ENCODE measurements at places on chromosomes 11 and 22.

GRCh38 chr22:50473855-50474671 lies 772 bp downstream of the SBF1 start:
- no peak for DNase-seq

GRCh38 chr11:1099519-1100355 lies 25.1 kb downstream of the MUC2 start:
- no peak for DNase-seq

DNA sequence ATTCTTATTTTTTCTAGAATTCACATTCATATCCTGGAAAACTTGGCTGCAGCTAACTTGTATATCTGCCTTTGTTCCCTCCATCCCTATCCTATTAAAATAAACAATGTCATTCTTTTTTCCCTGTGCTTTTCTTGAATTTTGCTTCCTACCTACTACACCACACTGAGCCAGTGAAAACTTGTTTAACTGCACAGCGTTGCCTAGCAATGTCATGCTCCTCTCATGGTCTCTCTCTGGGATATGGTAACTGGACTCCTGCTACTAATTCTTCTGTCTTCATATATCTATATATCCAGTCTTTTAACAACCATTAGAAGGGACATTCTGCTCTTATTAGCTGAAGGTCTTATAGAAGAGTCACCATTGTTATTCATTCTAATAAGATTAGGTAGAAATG lies 434.4 kb downstream of the METTL15 start:
- no peak for DNase-seq

- no peak for DNase-seq
Observed at GRCh38 chr22:43300891-43301676, 42.1 kb downstream of the SCUBE1 start.

DNA sequence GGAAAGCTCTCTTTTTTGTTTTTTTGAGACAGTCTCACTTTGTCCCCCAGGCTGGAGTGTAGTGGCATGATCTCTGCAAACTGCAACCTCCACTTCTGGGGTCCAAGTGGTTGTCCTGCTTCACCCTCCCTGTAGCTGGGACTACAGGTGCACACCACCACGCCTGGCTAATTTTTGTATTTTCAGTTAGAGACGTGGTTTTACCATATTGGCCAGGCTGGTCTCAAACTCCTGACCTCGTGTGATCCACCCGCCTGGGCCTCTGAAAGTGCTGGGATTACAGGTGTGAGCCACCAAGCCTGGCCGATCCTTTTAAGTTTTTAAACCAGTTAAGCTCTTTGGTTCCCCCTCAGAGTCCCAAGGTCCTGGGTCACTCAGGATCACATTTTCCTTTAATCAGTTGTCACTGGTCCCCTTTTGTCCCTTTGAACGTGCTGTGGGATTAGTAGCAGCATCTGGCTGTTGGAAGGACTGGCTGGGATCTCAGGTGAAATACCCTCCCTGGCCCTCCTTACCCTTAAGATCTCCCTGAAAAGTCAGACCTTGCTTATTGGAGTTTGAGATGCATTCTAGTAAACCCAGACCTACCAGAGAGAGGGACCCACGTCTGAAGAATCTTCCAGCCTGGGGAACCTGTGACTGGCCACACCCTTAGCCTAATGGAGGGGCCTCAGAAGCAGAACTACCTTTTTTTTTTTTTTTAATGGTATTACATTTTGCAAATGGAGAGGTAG lies 8.1 kb downstream of the MALAT1 start:
- DNase-seq, result no peak

DNA sequence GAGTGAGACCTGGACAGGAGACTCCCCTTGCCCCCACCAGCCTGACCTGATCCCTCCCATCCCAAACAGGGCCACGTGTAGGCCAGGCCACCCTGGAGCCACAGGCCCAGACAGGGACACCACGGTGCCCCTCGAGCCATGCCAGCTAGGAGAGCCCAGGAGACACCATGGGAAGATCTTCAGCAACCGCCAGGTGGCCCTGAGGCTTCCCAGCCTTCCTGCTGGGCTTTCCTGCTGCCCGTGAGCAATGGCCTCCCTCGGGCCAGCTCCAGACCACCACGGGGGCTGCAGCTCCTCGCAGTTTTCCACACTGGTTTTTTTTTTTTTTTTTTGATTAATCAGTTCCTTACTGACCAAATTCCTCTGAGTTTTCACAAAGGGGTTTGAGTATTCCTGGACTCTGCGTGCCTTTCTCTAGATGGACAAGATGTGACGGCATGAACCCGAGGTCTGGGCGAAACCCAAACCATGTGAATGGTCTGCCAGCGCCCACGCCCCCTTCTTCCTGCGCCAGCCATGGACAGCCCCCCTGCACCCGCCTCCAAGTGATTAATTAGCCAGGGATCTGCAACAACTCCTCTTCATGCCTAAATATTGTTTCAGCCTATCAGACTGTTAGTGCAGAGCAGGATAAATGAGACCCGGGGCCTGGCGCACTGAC lies 40.9 kb downstream of the TBX1 start:
- DNase-seq, result no peak

DNA sequence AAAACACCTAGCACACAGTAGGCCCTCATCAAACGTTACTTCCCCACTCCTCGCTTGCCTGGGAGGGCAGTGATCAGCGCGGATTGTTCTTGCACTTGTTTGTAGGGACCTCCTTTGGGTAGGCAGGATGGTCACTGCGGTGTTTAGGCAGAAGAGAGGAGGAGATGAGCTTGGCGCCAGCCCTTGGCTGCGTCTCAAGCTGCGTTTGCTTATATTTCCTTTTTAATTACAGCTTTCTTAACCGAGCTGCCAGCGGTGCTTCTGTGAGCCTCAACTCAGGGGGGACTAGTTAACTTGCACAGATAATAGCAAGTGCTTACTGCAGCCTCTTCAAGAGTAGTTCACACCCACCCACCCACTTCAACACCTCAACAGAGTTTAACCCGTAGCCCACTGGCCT lies 15.1 kb downstream of the IFT27 start:
- no peak for DNase-seq

DNA sequence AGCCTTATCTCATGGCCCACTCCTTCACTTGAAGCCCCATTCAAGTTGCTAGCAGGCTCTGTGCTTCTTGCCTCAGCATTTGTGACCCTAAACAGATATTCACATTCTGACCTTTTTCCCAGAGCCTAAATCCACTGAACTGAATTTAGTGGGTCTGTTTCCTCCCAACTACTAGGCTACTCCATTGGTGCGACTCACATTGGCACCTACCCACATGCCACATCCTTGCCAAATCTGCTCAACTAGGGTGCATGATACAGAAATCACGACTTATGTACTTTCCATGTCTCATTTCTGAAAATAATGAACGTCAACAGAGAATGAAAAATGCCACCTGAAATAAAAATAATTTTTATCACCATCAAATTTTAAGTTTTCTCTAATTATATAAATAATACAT lies 8.4 kb upstream of the MMP12 start:
- no peak for DNase-seq

GRCh38 chr11:96132437-96132836 lies 208.5 kb upstream of the MTMR2 start:
- no peak for DNase-seq

DNA sequence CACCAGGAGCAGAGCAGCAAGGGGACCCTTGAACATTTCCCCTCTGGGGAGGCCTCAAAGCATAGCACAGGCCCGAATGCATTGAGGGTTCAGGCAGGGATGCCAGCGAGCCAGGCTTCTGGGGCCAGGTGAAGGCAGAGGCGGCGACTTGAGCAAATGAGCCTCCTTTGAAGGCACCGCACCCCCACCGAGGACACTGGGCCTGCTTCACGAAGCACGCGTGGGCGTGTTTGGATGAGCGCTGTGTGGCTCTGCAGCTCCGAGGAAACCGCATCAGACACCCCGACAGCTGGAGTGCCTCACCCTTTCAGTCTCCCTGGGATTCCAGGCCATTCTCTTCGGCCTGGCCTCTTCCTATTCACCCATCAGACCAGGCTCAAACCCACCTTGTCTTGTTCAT lies 301.8 kb downstream of the NTM start:
- no peak for DNase-seq

- no peak for DNase-seq
Observed at GRCh38 chr22:26681395-26681821, 24.0 kb downstream of the MIAT start.

DNA sequence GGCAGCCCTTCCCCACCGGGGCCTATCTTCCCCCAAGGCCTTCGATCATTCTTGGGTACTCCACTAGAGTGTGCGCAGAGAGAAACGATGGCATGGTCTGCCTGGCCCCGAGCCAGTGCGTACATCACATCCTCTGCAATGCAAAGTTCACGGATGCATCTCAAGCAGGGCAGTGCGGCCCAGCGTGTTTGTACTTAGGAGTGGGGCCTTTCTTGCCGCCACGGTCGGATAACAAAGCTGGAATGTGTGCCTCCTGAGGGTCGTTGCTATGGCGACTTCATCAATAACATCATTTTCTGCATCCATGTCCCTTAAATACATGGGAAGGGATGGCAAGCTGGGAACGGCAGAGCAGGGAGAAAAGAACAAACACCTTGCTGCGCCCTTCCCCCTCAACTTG lies 73.9 kb downstream of the SCUBE1 start:
- DNase-seq, result no peak

All from anterior cingulate cortex (tissue), 58 donors.